NCI-H1105 treated with DMSO at 0.1 percent for 48 hours (cell line): ENCODE measurements at places on chromosomes 5 and 9.

GRCh38 chr9:121509180-121509579 is 9.5 kb upstream of the GGTA1 start:
- DNase-seq, result no peak

DNA sequence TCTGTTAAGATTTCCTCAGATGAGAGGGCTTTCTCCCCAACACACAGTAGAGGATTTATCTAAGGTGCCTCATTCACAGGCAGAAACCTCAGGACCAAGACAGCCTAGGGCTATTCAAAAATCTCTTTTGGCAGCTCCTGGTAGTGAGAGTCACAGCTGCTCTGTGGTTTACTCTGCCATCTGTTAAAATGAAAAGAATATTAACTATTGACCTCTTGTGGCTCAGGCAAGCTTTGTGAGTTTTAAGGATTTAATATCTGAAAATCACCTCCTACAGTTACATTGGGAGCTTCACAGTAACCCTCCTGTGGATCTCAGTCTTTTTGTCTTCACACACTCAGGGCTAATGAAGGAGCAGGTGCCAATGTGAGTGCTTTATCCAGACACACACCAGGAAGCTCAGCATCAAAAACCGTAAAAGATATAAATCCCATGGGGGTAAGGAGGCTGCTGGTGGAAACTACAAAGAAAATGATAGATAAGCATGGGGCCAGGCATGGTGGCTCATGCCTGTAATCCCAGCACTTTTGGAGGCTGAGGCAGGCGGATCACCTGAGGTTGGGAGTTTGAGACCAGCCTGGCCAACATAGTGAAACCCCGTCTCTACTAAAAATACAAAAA is 29.7 kb downstream of the PPP1R2B start:
- peak; percentile 48 for DNase-seq

DNA sequence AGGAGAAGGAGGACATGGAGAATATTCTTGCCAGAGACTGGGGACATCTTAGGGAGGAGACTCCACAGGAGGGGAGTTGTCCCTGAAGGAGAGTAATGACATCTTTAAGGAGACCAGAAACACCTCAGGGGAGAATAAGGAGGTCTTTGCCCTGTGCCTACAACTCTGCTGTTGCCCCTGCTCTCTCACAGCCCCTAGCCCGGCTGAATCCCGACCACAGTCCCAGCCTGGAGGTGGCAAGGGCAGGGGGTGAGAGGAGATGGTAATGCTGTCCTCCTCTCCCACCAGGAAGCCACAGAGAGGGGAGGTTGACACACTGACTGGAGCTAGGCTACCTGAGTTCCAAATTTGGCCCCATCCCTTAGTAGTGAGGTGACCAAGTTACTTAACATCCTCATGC is 30.2 kb upstream of the ENHO start:
- no peak for DNase-seq

DNA sequence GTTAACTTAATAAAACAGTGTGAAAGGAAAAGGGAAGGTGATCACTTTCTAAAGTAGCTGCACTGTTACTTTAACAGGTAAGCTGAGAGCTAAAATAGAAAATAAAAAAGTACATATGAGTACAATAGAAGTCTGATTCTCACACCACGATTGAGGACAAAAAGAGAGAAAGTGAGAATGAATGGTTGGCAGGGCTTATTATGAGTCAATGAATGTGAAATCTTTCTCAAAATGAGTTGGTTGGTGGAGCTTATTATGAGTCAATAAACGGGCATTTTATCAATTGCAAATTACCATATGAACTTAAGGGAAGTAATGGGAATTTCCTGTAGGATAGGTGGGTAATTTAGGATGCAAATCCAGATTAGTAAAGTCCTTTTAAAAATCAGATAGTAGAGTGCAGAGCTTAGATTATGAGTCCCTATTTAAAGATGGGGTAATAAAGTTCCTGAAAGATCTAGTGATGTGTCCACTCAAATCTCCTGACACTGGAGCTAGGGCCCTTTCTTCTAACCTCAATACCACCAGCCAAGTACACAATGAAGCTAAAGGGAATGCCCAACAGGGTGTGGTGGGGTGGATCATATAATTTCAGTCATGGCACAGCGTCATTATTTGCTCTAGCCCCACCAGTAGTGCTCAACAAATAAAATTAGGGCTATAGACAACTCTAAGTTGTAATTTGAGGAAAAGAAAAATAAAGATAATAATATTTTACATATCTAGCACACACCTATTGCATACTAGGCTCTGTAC is 21.1 kb upstream of the TLR4 start:
- no peak for DNase-seq

GRCh38 chr9:121884057-121884541 is 209.0 kb downstream of the TTLL11 start:
- peak; percentile 12 for DNase-seq

GRCh38 chr9:14021871-14022525 is 291.9 kb downstream of the NFIB start:
- no peak for DNase-seq

GRCh38 chr5:73306741-73307275 is 133.8 kb downstream of the TMEM174 start:
- no peak for DNase-seq

DNA sequence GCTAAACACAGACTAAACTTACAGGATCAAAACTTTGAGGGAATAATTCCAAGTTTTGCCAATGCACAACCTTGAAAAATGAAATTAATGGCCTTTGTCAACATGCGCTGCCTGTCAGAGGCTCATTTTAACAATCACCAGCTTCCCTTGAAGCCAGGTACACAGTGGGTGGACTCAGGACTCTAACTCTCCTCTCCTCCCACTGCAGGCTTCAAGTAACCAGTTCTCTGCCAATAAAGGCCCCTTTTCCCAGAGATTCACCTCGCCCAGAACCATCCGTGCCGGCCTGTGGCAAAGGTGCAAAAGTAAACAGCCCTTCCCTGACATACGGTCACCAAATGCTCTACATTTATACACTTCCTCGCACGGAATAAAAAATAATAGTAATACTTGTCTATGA is 18.4 kb upstream of the FBP2 start:
- no peak for DNase-seq

DNA sequence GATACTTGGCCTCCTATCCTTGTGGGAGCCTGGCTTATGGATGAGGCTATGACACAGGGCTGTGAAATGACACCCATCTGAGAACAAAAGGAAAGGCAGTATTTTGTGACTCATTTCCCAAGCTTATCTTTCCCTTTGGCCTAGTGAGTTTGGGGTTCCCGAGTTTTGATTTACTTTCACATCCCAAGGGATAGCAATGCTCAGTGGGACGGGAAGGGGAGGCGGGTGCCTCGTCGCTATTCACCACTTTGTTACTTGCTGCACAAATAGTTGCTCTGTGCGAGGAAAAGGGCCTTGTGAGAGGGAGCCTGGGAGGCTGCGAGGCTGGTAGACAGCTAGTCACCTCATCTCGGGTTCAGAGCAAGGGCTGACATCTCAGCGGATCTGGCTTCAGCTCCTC is 59.1 kb upstream of the ENTREP1 start:
- DNase-seq, result no peak

DNA sequence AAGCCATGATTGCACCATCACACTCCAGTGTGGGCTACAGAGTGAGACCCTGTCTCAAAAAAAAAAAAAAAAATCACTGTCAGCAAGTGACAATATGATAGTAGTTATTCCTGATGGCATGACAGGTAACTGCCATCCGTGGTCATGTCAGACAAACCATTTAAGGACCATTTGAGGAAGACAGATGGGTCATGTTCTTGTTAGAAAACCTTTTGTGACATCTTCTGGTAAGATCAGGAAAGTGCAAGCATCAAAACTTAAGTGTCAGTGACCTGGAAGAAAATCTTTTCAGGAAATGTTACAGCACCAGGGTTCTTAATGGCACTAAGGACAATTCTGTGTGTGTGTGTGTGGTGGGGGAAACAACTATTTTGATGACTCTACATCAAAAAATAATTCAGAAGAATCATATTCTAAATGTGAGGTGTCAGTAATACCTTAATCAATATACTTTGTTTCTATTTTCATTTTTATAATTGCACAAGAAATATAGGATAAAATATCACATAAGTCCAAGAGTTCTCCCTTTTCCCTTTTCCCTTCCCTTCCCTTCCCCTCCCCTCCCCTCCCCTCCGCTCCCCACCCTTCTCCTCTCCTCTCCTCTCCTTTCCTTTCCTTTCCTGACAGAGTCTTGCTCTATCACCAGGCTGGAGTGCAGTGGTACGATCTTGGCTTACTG is 17.8 kb downstream of the SLC38A9 start:
- peak; percentile 15 for DNase-seq

DNA sequence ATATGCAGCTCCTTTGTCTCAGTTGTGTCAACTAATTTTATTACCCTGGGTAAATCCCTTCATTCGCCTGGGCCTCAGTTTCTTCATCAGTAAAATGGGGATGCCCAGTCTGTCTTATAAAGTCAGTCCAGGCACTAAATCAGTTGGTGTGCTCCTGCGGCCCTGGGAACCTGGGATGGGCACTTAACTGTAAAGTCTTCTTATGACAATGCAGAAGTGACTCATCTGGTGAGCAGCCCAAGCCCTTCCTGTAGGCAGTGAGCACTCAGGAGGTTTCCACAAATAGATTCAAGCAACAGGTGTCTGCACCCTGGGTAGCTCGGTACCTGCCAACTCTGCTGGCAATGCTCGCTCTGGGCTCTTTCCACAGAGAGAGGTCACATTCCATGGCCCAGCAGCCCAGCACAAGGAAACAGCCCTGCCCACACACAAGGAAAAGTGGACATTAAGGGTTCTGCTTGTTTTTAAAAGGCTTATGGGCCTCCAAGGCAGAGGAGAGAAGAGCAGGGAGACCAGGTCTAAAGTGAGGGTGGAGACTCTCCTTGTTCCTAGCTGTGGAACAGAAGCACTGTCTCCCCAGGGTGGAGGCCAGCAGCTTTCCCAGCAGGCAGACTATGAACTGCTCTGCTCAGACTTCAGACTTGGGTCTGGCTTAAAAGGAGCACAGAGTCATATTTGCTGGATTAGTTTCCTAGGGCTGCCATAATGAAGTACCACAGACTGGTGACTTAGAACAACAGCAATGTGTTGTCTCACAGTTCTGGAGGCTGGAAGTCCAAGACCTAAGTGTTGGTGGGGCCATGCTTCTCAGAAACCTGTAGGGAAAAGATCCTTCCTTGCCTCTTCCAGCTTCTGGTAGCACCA is 89.7 kb upstream of the ADRA1B start:
- no peak for DNase-seq

GRCh38 chr5:40022057-40022456 is 597.3 kb upstream of the DAB2 start:
- no peak for DNase-seq

DNA sequence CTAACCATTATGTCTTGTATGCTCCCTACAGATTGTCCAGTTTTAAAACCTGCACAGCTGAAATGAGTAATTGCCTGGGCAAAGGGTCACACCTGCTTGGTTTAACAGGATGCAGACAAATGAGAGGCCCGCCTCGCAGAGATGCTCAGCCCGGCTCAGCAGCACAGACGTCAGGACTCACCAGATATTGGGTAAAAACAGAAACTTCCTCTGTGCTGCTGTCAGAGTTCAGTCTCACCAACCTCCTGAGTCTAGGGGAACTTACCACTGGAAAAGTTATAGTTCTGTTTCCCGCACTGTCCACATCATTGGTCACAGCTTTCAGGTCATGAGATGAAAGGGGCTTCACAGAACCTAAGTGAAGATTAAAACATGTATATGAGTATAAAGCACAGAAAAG is 152.5 kb downstream of the ESM1 start:
- no peak for DNase-seq

GRCh38 chr5:138338411-138339090 is 485 bp downstream of the FAM53C start:
- no peak for DNase-seq

GRCh38 chr5:111138096-111138495 is 45.9 kb downstream of the WDR36 start:
- no peak for DNase-seq

DNA sequence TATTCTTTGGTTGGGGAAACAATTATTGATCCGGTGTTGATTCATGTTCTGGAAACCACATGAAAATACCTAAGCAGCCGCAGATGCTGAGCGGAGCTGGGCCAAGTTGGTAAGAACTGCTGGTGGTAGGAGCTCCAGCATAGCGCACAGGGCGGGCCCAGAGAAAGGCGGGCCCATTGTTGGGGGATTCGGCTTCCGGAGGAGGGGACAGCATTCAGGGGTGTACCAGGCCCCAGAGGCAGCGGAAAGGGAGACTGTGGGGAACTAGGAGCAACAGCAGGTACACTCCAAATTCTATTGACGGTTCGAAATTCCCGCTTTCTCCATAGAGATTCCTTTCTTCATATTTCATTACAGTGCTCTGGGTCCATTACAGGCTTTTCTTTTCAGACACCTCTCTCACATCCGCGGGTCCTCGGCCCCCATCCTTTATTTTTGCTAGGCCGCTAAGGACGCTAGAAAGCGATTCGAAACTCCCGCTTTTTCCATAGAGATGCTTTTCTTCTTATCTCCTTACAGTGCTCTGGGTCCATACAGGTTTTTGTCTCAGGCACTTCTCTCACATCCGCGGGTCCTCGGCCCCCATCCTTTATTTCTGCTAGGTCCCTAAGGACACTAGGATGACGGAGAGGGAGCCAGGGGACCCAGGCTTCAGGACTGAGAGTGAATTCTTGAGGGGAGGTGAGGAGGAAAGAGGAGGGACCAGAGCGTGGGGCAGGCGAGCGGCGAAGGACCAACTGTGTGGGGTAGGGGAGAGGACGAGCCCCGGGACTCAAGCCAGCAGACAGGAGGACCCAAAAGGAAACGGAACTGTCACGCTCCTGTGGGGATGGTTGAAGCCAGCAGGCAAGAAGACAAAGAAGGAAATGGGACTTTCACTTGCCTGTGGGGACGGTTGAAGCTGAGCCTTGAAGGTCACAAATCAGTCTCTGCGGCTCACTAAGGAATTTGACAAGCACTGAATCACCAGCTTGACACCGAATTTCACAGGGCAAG is at the start of gene CCDC152:
TSS of gene CCDC152 (plus strand) at position 213 of the 996 bp plus-strand sequence. CDS start 2,304 bp downstream, outside the sequence.
- no peak for DNase-seq

DNA sequence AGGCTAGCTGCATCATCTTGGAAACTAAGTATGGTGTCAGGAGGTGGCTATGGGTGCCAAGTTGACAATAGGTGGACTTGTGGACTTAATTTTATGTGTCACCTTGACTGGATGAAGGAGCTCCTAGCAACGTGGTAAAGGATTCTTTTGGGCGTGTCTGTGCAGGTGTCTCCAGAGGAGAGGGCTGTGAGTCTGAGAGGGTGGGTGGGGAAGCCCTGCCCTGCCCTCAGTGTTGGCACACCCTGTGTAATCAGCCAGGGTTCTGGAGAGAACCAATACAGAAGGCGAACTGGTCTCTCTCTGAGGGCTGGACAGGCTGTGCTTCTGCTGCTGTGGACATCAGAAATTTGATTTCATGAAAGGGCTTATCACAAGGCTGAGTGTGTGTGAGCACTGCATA is 61.0 kb downstream of the GTF3C4 start:
- DNase-seq, result no peak

DNA sequence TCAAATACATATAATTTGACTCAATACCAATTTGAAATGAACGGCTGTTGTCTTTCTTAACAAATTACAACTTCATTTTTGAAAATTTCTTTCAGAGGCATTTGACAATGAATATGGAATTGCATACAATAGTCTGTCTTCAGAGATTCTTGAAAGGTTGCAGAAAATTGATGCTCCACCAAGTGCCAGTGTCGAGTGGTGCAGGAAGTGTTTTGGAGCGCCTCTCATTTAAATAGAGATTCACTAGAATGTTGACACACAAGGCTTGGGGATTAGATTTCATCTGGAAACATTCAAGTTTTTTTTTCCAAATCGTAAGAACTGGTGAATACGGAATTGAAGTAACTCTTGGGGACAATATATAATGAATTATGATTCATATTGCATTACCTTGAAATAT is 8.1 kb downstream of the RPS6 start:
- no peak for DNase-seq

GRCh38 chr9:93566408-93567270 is 9.7 kb upstream of the PHF2 start:
- peak; percentile 92 for DNase-seq

- no peak for DNase-seq
Observed at GRCh38 chr9:113005777-113006176, 6.2 kb downstream of the ZNF883 start.
